ENCODE measurements at places on chromosomes 1 and 21. TPM values are rescaled to one million over a fixed set of nuclear protein-coding genes. Genes with fewer than 3 reads are reported as not detected.
A peak's percentile ranks its signal among the peaks of the same experiment; 100 is the strongest.

DNA sequence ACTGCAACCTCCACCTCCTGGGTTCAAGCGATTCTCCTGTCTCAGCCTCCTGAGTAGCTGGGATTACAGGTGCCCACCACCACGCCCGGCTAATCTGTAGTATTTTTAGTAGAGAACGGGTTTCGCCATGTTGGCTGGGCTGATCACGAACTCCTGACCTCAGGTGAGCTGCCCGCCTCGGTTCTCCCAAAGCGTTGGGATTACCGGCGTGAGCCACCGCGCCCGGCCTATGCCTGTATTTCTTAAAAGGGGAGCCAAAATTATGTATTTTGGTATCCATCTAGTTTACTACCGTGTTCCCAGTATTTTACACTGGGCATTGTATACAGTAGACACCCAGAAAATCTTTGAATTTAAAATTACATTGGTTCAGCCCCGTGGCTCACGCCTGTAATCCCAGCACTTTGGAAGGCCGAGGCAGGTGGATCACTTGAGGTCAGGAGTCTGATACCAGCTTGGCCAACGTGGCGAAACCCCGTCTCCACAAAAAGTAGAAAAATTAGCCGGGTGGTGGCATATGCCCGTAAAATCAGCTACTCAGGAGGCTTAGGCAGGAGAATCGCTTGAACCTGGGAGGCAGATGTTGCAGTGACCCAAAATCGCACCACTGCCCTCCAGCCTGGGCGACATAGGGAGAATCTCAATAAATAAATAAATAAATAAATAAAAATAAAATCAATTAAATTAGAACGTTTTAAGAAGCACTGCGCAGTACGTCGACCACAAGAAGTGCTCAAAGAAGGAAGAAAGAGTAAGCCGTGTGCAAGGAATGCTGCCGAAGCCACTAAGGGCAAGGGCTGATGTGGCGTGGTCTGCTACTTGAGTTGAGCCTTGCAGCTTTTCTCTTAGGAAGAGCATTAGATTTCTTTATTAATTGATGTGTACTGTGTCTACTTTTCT lies 1.5 kb upstream of the THRAP3 start:
- H3K27me3 ChIP-seq = no peaks in the 10 kb centered on the region
- ATAC-seq = no peak
- peaks cover 22% of the 10 kb centered on the region for H3K4me1 ChIP-seq
- H3K4me3 ChIP-seq = peak overlapping the region; percentile 85
- peak overlapping the region; percentile 96 for H3K27ac ChIP-seq
- no peaks in the 10 kb centered on the region for H3K36me3 ChIP-seq

- ATAC-seq = no peak
- H3K27me3 ChIP-seq = no peaks in the 10 kb centered on the region
- no peak overlapping the region for H3K27ac ChIP-seq
- no peaks in the 10 kb centered on the region for H3K36me3 ChIP-seq
- H3K4me3 ChIP-seq = no peak overlapping the region
Measured at GRCh38 chr1:171379846-171380245, 65.9 kb downstream of the FMO4 start.

- no peak overlapping the region for H3K4me3 ChIP-seq
- no peak for ATAC-seq
- no peak overlapping the region for H3K27ac ChIP-seq
- no peaks in the 10 kb centered on the region for H3K36me3 ChIP-seq
Measured at GRCh38 chr1:77354536-77354935, 72.7 kb downstream of the AK5 start.

GRCh38 chr1:243956450-243956849 lies 94.6 kb upstream of the ZBTB18 start:
- peaks cover 23% of the 10 kb centered on the region for H3K27me3 ChIP-seq
- no peak for ATAC-seq
- H3K36me3 ChIP-seq = no peaks in the 10 kb centered on the region
- no peaks in the 10 kb centered on the region for H3K4me1 ChIP-seq
- H3K27ac ChIP-seq = no peak overlapping the region
- H3K4me3 ChIP-seq = no peak overlapping the region

GRCh38 chr1:235864931-235865525 lies 1.7 kb downstream of the LYST start:
- H3K36me3 ChIP-seq = no peaks in the 10 kb centered on the region
- peaks cover 12% of the 10 kb centered on the region for H3K4me1 ChIP-seq
- no peak overlapping the region for H3K4me3 ChIP-seq
- no peaks in the 10 kb centered on the region for H3K27me3 ChIP-seq

DNA sequence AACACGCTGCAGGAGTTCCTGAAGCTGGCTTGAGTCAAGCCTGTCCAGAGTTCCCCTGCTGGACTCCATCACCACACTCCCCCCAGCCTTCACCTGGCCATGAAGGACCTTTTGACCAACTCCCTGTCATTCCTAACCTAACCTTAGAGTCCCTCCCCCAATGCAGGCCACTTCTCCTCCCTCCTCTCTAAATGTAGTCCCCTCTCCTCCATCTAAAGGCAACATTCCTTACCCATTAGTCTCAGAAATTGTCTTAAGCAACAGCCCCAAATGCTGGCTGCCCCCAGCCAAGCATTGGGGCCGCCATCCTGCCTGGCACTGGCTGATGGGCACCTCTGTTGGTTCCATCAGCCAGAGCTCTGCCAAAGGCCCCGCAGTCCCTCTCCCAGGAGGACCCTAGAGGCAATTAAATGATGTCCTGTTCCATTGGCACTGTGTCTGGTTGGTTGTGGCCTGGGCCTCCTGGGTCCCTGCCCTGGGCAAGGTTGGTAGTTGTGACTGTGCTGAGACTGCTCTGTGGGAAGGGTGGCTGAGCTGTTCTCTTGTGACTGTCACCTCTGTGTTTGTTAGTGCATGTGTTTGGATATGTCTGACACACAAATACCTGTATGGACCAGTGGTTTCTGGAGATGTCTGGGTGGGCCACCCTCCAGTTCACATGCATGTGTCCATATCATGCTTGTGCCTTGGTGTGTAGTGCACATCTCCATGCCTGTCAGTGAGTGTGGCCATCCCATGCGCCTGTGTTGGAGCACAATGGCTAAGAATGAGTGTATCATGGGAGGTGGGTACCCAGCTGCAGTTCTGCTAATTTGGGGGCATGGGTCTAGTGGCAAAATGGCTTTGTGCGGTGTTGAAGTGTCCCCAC lies 1.4 kb downstream of the SH3BGRL3 start:
- H3K4me3 ChIP-seq = no peak overlapping the region
- peak overlapping the region; percentile 95 for H3K27ac ChIP-seq
- no peaks in the 10 kb centered on the region for H3K27me3 ChIP-seq
- peaks cover 91% of the 10 kb centered on the region for H3K4me1 ChIP-seq

- ATAC-seq = no peak
- H3K4me3 ChIP-seq = no peak overlapping the region
- H3K27me3 ChIP-seq = peaks cover 45% of the 10 kb centered on the region
- H3K4me1 ChIP-seq = no peaks in the 10 kb centered on the region
Measured at GRCh38 chr1:143699731-143700130, 272.1 kb downstream of the FAM72C start.

DNA sequence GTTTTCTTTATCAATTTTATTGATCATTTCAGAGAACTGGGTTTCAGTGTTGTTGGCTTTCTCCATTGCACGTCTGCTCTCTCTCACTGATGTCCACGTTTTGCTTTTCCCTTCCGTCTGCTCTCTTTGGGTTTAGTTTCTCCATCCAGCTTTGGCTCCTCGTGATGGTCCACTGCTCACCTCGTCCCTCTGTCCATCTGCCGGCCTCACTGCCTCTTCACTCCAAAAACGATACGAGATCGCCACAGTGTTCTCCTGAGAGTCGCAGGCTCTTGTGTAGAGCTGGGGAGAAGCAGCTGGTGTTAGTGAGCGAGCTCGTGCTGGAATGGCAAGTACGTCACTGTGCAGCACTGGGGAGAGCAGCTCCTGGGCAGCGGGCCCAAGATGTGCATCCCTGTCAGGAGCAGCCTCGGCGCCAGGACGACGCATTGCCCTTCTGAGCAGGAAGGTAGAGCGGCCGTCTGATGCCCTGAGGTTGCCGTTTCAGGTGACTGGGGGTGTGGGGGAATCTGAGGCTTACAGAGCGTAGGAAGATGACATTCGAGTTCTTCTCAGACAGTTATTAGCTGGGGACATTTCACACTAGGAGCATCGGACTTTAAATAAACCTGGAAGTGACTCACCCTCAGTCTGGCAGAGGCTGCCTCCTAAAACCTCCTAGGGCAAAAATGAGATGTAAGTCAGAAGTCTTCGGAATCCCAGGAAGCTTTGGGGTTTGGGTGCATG lies 31.4 kb upstream of the PCBP3 start:
- no peak overlapping the region for H3K4me3 ChIP-seq
- no peaks in the 10 kb centered on the region for H3K36me3 ChIP-seq
- peaks cover 87% of the 10 kb centered on the region for H3K27me3 ChIP-seq
- H3K4me1 ChIP-seq = no peaks in the 10 kb centered on the region
- no peak overlapping the region for H3K27ac ChIP-seq

- ATAC-seq = no peak
- peaks cover 15% of the 10 kb centered on the region for H3K4me1 ChIP-seq
- H3K27me3 ChIP-seq = no peaks in the 10 kb centered on the region
- H3K27ac ChIP-seq = peak overlapping the region; percentile 81
Measured at GRCh38 chr1:27391511-27392095, 819 bp upstream of the GPR3 start.

DNA sequence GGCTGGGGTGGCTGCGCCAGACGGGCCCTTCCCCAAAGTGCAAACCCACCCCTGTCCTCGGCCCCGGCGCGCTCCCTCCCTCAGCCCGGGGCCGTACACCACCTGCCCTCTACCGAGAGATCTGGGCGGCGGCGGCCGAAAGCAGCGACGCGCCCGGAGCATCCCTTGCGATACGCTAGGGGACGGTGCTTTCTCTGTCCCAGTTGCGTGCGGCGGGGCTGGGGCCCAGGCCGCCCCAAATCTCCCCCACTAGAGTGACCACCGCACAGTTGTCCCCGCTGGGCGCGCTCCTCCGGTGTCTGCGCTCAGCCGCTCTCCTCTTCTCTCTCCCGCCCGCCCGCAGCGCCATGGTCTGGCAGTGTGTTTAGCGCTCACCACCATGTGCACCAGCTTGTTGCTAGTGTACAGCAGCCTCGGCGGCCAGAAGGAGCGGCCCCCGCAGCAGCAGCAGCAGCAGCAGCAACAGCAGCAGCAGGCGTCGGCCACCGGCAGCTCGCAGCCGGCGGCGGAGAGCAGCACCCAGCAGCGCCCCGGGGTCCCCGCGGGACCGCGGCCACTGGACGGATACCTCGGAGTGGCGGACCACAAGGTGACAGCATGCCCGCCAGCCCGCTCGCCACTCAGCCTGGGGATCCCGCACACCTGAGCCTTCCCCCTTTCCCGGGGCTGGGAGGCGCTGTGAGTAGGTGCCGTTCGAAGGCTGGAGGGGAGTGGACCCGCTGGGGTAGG lies 1.0 kb downstream of the ST6GALNAC5 start:
- H3K27me3 ChIP-seq = peaks cover 67% of the 10 kb centered on the region
- H3K4me3 ChIP-seq = peak overlapping the region; percentile 62
- H3K36me3 ChIP-seq = no peaks in the 10 kb centered on the region
- peaks cover 23% of the 10 kb centered on the region for H3K4me1 ChIP-seq
- ATAC-seq = peak; percentile 64
- H3K27ac ChIP-seq = no peak overlapping the region

DNA sequence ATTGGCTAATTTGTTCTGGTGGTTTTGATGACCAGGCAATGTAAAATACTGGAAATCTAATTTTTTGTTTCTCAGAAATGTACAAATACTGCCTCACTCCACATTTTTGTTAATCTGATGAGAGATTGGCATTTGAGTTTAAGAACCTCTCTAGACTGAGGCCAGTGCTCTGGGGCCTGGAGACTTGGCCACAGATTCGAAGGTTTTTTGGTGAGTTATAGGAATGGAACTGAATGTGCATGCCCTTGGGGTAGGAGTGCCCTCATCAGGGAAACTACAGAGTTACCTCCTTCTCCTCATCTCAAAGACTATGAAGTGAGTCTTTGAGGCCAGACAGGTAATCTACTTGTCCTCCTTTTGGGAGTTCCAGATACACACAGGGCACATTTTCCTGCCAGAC lies 347.9 kb downstream of the LTN1 start:
- H3K4me3 ChIP-seq = no peak overlapping the region
- H3K4me1 ChIP-seq = no peaks in the 10 kb centered on the region
- H3K36me3 ChIP-seq = peaks cover 5% of the 10 kb centered on the region
- no peak overlapping the region for H3K27ac ChIP-seq
- no peaks in the 10 kb centered on the region for H3K27me3 ChIP-seq

- H3K4me1 ChIP-seq = peaks cover 48% of the 10 kb centered on the region
- peak overlapping the region; percentile 77 for H3K4me3 ChIP-seq
- no peaks in the 10 kb centered on the region for H3K36me3 ChIP-seq
- peak overlapping the region; percentile 84 for H3K27ac ChIP-seq
Measured at GRCh38 chr1:12167493-12168429, 970 bp downstream of the TNFRSF1B start.

DNA sequence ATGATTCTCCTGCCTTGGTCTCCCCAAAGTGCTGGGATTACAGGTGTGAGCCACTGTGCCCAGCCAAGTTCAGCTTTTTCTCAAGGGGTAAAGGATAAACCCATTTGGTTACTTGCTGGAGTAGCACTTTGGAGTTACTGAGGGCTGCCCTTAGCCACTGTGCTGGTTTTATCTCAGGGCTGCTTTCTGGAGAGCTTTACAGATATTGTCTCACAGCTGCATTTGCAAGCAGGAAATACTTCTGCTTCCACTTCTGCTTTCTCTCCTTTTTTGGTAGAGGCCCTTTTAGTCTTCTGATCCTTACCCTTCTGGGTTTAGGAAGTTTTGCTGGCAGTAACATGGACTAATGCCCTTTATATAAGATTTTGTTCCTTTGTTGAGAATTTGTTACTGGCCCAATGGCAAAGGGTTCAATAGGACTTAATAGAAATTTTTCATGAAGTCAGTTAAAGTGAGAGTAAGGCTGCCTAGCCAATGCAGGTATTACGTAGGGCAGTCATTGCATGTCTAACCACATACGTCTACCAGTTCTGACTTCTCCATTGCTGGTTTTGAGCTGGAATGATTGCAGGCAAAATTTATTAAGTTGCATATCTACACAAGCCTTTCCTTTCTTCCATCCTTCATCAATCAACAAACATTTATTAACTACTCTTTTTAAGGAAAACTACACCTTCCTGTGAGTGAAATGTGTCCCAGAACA lies 24.4 kb downstream of the CAP1 start:
- no peak for ATAC-seq
- peak overlapping the region; percentile 12 for H3K27ac ChIP-seq
- peaks cover 8% of the 10 kb centered on the region for H3K4me1 ChIP-seq
- no peaks in the 10 kb centered on the region for H3K27me3 ChIP-seq

- H3K4me1 ChIP-seq = no peaks in the 10 kb centered on the region
- no peak overlapping the region for H3K27ac ChIP-seq
- no peak overlapping the region for H3K4me3 ChIP-seq
Measured at GRCh38 chr21:31931644-31932469, 59.0 kb downstream of the HUNK start.

DNA sequence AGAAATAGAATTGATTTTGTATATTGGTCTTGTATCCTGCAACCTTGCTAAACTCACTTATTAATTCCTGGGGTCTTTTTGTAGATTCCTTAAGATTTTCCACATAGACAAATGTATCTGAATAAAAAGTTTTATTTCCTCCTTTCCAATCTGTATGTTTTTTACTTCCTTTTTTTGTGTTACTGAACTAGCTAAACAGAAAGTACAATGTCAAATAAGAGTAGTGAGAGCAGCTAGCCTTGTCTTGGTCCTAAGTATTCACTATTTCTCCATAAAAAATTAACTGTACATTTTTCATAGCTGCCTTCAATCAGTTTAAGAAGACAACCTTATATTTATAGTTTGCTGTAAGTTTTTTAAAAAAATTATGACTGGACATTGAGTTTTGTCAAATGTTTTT lies 74.9 kb downstream of the FASLG start:
- no peak for ATAC-seq
- H3K4me1 ChIP-seq = no peaks in the 10 kb centered on the region
- H3K27me3 ChIP-seq = no peaks in the 10 kb centered on the region
- no peak overlapping the region for H3K4me3 ChIP-seq

The CELF3 gene
- 0.22 TPM for total RNA-seq

The UMODL1 gene
- not detected for total RNA-seq

The RPS8 gene
- total RNA-seq = 2,073 TPM

The FAM167B gene
- 2.6 TPM for total RNA-seq

The DAP3 gene
- total RNA-seq = 81.4 TPM
